ENCODE measurements at places on chromosomes 2 and 18.

GRCh38 chr18:55420665-55421307, 167.2 kb downstream of the TCF4 start:
- no peak for DNase-seq

GRCh38 chr18:28457784-28458183, 280.9 kb upstream of the CDH2 start:
- DNase-seq: no peak

DNA sequence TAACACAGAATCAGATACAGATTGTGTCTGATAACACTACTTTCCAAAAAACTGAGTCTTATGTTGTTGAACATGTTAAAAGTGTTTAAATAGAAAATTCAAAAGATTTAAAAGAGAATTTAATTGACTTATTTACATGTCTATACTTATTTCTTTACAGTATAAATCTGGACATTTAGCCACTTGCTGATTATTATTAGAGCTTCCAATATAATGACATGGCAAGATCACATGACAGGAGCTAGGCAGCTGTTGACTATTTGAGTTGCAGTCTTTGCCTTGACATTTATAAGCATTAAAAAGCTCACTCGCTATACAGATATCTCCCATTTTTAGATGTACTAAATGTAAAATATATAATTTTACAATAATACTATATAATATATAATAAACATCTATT, 6.4 kb upstream of the TMEFF2 start:
- DNase-seq: no peak

DNA sequence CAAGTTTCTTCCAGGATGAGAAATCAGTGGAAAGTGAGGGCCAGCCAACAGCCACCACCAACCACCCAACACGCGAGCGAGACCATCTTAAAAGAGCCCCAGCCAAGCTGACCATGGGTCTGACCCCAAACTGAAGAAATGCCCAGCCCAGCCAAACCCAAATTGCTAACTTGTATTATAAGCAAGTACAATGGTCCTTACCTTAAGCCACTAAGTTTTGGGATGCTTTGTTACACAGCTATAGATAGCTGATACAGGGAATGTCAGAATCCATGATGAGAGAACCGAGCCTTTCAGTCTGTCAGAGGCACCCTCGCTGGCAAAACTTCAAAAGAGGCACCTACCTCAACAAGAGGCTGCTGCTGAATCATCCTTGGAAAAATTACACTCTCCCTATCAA, 17.0 kb downstream of the STK39 start:
- DNase-seq: no peak

GRCh38 chr2:156532989-156533388, 96.8 kb downstream of the GPD2 start:
- no peak for DNase-seq

GRCh38 chr2:172328103-172328841, 99.1 kb upstream of the ITGA6 start:
- no peak for DNase-seq

- no peak for DNase-seq
These were observed 107.4 kb downstream of the POLR1A start for GRCh38 chr2:85998071-85998991.

DNA sequence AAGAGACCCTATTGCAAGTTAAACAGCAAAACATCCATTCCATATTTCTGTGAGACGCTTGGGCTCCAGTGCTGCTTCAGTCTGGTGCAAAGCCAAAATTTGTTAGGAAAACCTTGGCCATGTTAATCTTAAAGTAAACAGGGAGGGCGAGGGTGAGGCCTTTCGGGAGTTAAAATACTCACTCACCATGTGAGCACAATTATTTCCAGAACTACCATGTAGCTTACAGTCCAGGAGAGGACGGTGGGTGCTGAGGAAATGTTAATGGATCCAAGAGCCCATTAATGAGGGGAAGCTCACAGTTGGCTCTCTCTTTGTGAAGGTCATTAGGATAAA, 286.4 kb downstream of the SLC8A1 start:
- no peak for DNase-seq

Measured in hematopoietic multipotent progenitor cell treated with erythropoietin and hydrocortisone succinate and interleukin-3 and kit ligand, for 8 days (in vitro differentiated cells).